Femur (tissue), 1 donor: ENCODE measurements at places on chromosomes 2 and 18.

DNA sequence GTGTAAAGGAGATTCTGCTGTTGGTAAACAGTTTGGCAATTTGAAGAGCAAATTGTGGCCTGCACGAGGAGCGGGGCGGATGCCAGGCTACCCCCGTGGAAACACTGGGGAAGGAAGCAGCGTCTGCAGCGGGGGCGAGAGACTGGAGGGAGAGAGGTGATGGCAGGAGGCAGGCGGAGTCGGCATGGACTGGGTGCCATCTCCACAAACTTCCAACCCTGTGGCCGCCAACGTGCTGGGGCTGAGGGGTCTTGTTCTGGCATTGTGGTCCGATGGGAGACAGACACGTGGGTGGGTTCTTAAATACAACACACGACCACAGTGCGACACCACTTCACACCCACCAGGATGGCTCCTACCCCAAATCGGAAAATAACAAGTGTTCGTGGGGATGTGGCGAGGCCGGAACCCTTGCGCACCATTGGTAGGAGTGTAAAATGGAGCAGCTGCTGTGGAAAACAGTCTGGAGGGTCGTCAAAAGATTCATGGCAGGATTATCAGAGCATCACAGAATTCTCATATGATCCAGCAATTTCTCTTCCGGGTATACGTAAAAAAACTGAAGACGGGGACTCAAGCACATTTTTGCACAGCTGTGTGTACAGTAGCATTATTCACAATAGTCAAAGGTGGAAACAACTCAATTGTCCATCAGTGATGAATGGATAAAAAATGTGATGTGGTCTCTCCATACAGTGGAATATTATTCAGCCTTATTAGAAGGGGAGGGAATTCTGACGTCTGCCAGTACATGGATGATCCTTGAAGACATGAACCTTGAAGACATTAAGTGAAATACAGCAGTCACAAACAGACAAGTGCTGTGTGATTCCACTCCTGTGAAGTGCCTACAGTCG, 82.4 kb upstream of the HPCAL1 start:
- no peak for DNase-seq

- no peak for DNase-seq
Measured at GRCh38 chr2:74841641-74842040, 7.7 kb downstream of the HK2 start.

DNA sequence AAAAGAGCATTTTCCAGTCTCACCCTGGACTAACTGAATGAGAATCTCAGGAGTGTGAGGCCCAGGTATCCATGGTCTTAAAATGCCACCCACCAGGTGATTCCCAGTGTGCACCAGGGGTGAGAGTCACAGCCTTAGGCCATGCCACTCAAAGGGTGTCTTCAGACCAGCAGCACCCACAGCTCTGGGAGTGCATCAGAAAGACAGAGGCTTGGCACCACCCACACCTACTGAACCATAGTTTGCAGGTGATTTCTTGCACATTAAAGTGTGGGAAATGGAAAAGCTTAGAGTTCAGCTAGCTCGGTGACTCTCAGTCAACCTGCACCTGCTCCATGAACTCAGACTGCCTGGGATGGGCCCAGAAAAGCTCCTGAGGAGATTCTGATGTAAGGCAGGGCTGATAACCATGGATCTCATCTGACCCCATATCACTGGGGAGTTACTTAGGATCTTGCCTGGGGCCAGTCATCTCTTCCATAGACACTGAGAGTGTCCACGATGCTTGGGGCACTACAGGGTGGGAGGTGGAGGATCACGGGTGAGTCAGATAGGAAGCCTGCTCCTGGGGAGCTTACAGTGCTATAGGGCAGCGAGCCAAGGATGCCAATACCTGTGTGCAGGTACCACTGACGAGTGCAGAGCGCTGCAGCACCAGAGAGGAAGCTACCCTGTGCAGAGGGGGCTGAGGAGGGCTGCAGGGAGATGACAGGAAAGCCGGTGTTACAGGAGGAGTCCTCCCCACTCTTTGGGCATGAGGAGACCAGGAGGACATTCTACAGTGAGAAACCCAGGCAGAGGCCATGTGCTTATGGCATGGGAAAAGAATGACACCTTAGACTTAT, 4.6 kb downstream of the IL37 start:
- DNase-seq = no peak

DNA sequence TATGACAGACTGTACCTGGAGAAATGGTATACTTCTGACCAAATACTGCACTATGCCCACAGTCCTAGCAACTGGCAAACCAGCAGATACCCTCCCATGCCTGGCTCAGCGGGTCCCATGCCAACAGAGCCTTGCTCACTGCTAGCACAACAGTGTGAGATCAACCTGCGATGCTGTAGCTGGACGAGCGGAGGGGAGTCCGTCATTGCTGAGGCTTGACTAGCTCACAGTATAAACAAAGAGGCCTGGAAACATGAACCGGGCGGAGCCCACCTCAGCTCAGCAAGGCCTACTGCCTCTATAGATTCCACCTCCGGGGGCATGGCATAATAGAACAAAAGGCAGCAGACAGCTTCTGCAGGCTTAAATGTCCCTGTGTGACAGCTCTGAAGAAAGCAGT, 93.2 kb upstream of the CAB39 start:
- DNase-seq = no peak

DNA sequence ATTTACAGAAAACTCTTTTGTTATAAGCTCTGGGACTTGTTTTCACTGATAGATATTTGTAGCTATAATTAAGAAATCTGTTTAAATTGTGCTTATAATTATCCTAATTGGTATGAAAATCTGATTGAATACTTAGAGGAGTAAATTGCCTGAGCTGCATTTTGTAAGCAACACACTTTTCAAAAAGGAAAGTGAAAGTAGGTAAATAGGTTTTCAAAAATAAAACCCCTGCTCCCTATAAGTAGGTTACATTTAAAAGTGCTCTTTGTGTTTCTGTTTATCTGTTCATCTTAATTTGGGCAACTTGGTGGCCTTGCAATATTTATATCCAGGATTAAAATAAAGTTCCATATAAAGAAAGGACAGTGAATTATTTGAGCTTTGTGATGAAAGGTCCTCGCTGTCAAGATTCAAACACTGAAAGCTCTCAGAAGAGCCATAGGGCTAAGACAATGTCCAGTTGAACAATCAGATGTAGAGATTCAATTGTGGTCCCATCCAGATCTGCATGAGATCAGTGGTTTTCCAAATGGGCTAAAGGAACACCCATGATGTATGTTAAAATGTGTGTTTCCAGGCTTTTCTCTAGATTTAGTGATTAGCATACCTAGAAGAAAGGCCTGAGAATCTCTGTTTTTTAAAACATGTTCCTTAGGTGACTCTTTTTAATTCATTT, 371.6 kb downstream of the RPRM start:
- DNase-seq = no peak

GRCh38 chr2:120398051-120398995, 52.4 kb downstream of the INHBB start:
- DNase-seq = peak; percentile 12

- DNase-seq = peak; percentile 71
Measured at GRCh38 chr2:33521791-33522281, 45.4 kb downstream of the RASGRP3 start.

DNA sequence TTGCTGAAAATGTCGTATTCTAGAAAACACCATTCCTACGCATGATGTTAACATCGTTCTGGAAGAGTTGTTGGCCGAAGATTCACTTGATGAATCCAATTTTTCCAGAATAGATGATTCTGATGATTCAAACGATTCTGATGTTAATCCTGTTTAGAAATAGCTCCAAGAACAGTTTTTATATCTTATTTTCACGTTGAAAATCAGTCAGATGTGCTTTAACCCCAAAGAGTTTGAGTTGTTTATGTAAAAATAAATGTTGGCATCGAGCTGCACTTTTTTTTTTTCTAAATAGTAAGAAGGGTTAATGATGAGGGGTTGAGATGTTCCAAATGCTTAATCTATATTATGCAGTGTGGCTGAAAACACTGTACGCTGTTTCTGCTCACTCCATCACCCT, 99.9 kb upstream of the LINC00305 start:
- DNase-seq = no peak

- DNase-seq = peak; percentile 86
Measured at GRCh38 chr2:218292048-218293014, at the start of gene TMBIM1. Gene TMBIM1 (minus strand): TSS chr2:218292503. CDS start chr2:218282141, 10,362 bp downstream.

- no peak for DNase-seq
Measured at GRCh38 chr18:54973046-54973445, 13.8 kb upstream of the CCDC68 start.

- no peak for DNase-seq
Measured at GRCh38 chr2:200845669-200846325, 18.7 kb downstream of the CLK1 start.

DNA sequence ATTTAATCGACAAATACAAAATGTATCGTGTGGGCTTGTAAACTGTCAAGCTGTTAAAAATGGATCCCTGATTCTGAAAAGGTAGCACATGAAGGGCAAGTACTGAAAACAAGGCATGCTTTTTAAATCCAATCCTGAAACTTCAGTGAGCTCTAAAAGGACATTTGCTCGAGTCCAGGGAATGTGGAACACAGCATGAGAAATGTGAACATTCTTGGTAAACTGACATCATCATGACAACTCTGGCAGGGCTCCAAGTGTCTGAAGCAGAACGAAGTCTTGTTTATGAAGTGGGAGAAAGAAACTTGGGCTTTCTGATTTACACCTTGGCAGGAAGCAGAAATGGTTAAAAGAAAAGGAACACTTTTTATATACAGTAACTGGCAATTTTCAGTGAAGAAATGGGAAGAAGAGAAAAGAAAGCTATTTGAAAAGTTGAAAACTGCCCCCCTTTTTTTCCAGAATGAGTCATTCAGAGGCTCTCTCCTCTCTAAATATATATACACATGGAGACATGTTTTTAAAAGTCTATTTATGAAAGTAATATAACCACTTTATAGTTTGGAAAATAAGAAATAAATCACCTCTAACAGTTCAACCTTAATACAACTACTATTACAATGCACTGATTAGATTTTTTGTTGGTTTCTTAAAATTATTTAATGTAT, 120.8 kb downstream of the GAREM1 start:
- DNase-seq = peak; percentile 91

DNA sequence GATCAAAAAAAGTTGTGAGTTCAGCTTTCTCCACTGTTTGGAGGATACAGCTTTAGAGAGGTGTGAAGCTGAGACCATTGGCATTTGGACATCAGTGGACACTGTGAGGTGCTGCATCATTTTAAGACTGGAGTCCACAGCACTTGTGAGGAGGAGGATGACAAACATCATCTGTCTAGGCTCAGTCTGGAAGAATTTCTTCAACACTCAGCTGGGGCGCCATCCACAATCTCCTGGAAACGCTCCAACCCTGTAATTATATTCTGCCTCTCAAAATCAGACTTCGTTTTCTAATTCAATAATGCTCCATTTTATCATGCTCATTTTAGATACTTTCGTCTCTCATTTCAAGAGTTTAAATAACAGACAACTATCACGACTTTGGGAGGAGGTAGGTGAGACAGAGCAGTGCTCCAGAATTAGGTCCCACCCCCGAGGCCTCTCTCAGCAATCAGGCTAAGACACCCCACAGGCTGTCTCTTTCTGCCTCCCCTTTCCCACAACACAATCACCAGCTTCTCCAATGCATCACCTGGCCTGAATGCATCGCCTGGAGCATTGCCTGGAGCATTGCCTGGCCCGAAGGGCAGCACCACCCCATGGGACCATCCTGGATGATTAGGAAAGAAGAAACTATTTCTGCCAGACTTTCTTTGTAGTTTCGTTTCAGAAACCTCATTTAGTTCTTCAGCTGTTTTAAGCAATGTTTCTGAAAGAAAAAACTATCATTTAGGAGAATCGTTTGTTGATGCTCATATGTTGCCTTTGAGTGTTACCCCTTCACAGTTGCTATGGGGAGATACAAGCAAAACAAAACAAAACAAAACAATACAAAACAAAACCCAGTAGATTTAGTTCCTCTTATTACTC, 37.0 kb upstream of the DPP10 start:
- peak; percentile 22 for DNase-seq

GRCh38 chr2:36376319-36376765, 20.8 kb downstream of the CRIM1 start:
- DNase-seq = peak; percentile 78

GRCh38 chr2:208101716-208102631, 22.4 kb downstream of the CRYGD start:
- no peak for DNase-seq

DNA sequence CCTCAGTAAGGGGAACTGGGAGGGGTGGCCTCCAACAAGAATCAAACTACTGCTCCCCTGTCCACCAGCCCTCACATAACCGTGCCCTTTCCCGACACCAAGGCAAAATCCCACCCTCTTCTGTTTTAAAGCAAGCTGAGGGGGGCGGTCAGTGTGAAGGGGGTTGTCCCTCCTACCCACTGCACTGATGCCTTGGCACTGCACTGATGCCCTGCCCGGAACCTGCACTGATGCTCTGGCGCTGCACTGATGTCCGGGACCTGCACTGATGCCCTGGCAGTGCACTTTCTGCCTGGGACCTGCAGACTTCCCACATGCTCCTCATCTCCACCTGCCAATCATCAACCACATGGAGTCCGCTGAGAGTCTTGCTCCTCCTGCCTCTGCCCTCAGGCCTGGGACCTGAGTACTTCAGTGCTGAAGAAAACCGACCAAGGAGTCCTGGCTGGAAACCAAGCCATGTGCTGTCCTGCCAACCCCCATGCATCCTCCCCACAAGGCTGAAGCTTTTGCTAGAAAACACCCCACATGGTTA, 179.5 kb downstream of the SMAD2 start:
- no peak for DNase-seq

DNA sequence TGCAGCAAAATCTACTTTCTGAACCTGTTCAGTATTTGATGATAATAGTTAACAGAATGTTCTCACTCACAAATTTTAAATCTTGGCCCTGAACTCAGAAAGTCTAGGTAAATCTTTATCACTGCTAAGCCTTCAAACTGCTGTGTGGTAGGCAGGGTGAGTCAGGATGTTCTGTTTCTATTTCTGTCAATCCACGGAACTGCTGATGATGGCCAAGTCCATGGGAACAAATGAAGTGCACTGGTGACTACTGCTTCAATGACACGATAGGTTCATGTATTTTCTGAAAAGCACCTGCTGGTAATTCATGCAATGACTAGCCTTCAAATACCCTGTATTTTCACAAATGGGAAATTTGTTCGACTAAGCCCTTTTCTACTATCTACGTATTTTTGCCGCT, 14.2 kb downstream of the NIFK start:
- DNase-seq = no peak

DNA sequence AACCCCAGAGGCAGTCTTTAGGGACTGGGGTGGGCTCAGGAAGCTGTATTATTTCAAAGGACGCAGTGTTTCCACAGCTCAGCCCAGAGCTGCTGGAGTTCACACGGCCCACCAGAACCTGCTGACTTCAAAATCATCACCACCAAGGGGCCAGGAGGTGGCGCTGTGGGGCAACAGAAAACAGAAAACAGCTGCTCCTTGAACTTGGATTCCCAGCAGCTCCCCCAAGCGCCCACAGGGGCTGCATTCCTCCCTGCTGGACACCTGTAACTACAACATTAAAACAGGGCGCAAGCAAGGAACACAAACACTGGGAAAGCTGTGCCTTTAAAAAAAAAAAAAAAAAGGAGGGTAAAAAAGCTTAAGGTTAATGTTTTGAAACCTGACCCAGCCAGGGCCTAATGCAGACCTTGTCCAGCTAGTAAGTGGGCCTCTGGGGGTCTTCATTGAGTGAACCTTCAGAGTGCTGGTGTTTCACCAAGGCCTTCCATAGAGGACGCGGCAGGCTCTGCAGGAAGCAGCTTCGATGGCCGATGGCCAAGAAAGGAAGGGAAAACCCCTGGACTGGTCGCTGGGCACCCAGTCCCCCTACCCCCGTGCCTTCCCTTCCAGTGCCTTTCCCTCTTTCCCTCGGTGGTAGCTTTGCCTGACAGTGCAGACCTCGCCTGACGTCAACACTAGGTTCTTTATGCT, 25.9 kb downstream of the MLPH start:
- DNase-seq = peak; percentile 92
